ENCODE measurements at places on chromosomes 12 and 14. TPM values are rescaled to one million over a fixed set of nuclear protein-coding genes. Genes with fewer than 3 reads are reported as not detected.

The AMN gene
- 0.54 TPM for total RNA-seq

The NOVA1 gene
- 3.4 TPM for total RNA-seq

The TRIM9 gene
- 13.4 TPM for total RNA-seq

The GLT8D2 gene
- 0.20 TPM for total RNA-seq

The BDKRB1 gene
- total RNA-seq: 0.48 TPM

Data from A549 treated with Hydrocortisone at 1 μM for 4 hours (cell line).